ENCODE measurements at places on chromosomes 13 and 19.

DNA sequence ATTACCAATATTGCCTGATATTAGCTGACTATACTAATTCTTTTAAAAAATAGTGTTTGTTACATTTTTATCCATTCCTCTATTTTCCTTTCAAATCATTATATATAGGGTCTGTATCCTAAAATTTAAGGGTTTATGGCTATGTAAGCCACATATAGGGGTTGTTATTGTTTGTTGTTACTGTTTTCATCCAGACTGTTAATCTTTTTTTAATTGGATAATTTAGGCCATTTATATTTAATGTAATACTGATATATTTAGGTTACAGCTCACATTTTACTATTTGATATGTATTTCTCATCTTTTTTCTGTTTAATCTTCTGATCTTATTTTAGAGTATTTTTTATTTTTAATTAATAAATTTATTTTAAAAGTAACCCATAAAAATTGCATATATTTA is 487.1 kb upstream of the SGCG start:
- no peak for DNase-seq

DNA sequence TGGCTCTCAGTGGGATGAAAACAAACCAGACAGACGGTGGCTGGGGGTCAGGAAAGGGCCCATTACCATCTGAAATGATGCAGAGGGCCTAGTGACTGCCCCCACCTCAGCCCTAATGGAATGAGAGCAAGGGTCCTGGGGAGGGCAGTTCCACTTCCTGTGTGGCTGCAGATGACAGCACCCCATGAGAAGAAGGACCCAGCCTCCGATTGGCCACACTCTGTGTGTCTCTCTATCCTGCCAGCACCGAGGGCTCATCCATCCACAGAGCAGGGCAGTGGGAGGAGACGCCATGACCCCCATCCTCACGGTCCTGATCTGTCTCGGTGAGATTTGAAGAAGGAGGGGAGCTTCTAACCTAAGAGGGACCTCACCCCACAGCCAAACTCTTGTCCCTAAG is 498 bp downstream of the LILRB1 start:
- DNase-seq: no peak

DNA sequence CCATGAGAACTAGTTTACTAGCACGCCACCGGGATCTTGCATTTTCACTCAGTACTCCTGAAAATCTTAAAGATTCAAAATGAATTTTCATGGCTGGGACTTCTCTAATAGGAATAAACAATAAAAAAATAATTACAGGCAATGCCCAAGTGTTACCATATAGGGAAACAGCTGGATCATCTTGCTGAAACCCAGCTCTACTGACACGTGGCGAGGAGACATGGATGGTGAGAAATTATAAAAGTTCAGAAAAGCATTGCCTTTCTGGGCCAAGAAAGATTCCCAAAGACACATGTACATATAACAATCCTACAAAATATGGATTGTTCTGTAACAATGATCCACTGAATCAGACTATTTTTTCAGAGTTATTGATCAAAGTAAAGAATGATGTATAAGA is 209.3 kb downstream of the RGCC start:
- DNase-seq: no peak

- no peak for DNase-seq
Measured at GRCh38 chr13:37364007-37364406, 234.6 kb downstream of the POSTN start.

DNA sequence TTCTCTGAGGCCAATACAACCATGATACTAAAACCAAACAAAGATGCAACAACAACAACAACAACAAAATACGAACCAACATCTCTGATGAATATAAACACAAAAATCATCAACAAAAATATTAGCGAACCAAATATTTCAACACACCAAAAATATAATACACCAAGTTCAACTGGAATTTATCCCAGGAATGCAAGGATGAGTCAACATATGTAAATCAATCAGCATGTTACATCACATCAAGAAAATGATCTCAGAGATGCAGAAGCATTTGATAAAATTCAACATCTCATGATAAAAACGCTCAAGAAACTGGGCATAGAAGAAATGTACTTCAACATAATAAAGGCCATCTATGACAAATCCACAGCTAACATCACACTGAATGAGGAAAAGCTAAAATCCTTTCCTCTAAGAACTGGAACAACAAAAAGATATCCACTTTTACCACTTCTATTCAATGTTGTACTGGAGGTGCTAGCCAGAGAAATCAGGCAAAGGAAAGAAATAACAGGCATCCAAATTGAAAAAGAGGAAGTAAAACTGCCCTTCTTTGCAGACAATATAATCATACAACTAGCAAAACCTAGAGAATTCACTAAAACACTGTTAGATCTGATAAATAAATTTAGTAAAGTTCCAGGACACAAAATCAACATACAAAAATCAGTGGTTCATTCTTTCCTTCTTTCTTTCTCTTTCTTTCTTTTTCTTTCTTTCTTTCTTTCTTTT is 2448.7 kb upstream of the PCDH20 start:
- DNase-seq: no peak

DNA sequence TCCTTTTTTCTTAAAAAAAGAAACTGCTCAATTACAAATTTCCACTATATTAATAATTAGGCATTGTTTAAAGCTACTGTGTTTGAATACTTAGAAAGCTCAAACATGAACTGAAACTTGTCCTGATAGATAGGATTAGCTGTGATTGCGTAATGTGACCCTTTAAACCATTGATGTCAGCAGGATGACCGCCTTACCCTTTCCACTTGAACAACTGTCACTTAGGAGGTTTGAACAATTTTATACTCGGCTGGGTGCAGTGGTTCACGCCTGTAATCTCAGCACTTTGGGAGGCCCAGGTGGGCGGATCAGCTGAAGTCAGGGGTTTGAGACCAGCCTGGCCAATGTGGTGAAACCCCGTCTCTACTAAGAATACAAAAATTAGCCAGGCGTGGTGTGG is 2.9 kb downstream of the LAMP1 start:
- DNase-seq: no peak

All from NCI-H2081 treated with DMSO at 0.1 percent for 48 hours (cell line).